ENCODE measurements at places on chromosomes 12 and 14. TPM values are rescaled to one million over a fixed set of nuclear protein-coding genes. Genes with fewer than 3 reads are reported as not detected.
A peak's percentile ranks its signal among the peaks of the same experiment; 100 is the strongest.

- DNase-seq, result no peak
- no peaks in the 10 kb centered on the region for H3K4me1 ChIP-seq
- H3K27me3 ChIP-seq, result no peaks in the 10 kb centered on the region
- no peaks in the 10 kb centered on the region for H3K36me3 ChIP-seq
- no peak overlapping the region for H3K4me3 ChIP-seq
Measured at GRCh38 chr14:65549429-65549828, 136.9 kb downstream of the FUT8 start.

DNA sequence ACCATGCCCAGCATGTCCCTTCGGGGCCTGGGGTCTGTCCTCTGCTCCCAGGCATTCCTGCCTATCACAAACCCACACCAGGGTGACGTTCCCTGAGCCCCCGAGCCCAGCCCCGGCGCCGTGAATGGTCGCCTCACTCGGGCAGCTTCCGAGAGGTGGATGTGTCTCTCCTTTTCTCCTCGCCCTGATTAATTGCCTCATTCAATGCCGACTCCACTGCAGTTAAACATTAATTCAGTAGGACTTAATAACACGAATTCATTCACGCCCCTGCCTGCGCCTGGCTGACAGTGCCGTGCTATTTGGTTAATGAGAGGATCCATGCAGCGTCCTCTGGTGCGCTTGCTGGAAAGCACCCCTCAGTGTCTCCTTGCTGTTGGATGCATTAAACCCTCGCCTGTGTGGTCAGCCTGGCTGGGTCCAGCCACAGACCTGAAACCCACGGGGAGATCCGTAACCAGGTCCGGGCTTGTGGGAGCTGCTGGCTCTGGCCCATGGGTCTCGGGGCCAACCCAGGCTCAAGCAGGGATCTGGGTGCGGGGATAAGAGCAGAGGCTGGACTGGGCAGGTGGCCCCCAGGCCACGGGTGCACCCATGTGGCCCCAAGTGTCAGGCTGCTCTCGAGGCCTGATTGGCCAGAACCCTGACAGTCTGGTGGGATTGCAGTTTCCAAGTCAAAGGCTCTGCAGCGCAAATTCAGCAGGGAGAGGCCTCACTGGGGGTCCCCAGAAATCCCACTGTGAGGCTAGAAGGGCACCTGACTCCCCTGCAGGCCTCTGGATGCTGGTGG lies 55.4 kb downstream of the FBRSL1 start:
- H3K36me3 ChIP-seq, result no peaks in the 10 kb centered on the region
- H3K27ac ChIP-seq, result no peak overlapping the region
- H3K27me3 ChIP-seq, result no peaks in the 10 kb centered on the region
- H3K4me3 ChIP-seq, result no peak overlapping the region

- no peak overlapping the region for H3K4me3 ChIP-seq
- H3K4me1 ChIP-seq, result peaks cover 5% of the 10 kb centered on the region
Measured at GRCh38 chr12:110444455-110444854, 5.7 kb downstream of the ARPC3 start.

GRCh38 chr12:2796187-2796666 lies 1.5 kb downstream of the FKBP4 start:
- H3K4me3 ChIP-seq, result peak overlapping the region; percentile 87
- no peaks in the 10 kb centered on the region for H3K36me3 ChIP-seq
- H3K27ac ChIP-seq, result peak overlapping the region; percentile 94
- no peak for DNase-seq
- no peaks in the 10 kb centered on the region for H3K4me1 ChIP-seq

- H3K4me3 ChIP-seq, result no peak overlapping the region
- H3K4me1 ChIP-seq, result no peaks in the 10 kb centered on the region
- H3K27ac ChIP-seq, result no peak overlapping the region
Measured at GRCh38 chr14:102902086-102902485, 20.4 kb upstream of the AMN start.

- H3K27ac ChIP-seq, result peak overlapping the region; percentile 97
- H3K36me3 ChIP-seq, result no peaks in the 10 kb centered on the region
- H3K4me3 ChIP-seq, result no peak overlapping the region
- no peaks in the 10 kb centered on the region for H3K27me3 ChIP-seq
- peaks cover 4% of the 10 kb centered on the region for H3K4me1 ChIP-seq
Measured at GRCh38 chr12:2013527-2014223, 9.4 kb upstream of the DCP1B start.

DNA sequence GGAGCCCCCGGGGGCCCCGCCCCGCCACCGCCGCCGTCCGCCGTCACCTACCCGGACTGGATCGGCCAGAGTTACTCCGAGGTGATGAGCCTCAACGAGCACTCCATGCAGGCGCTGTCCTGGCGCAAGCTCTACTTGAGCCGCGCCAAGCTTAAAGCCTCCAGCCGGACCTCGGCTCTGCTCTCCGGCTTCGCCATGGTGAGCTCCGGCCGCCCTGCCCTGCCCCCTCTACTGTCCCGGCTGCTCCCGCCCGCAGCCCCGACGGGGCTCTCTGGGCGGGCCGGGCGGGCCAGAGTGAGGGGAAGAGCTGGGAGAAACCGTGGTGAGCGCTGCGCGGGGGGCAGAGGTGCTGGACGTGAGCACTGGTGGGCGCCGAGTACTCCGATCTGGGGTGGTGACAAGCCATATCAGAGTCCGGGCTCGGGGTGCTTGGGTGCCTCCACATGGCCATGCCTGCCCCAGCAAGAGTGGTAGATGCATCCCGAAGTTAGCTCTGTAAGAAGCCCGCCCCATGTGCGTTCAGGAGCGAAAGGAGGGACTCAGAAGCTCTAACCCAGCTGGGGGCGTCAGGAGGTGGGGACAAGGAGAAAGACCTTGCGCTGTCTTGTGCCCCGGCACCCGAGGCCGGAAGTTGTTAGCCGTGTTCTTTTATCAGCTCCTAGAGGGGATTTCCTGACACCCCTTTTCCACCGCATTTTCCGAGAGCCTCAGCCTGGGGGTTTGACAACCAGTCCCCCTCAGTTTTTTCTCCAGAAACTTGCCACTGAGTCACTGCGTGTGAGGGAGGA lies 717 bp downstream of the ORAI1 start:
- peak; percentile 43 for DNase-seq
- H3K36me3 ChIP-seq, result no peaks in the 10 kb centered on the region
- H3K4me1 ChIP-seq, result no peaks in the 10 kb centered on the region
- peak overlapping the region; percentile 79 for H3K4me3 ChIP-seq
- H3K27ac ChIP-seq, result peak overlapping the region; percentile 91

- H3K27ac ChIP-seq, result no peak overlapping the region
- no peaks in the 10 kb centered on the region for H3K27me3 ChIP-seq
- H3K4me3 ChIP-seq, result no peak overlapping the region
- no peak for DNase-seq
- H3K4me1 ChIP-seq, result no peaks in the 10 kb centered on the region
Measured at GRCh38 chr12:49651855-49652254, 28.5 kb downstream of the PRPF40B start.

The PCED1B gene
- 9.5 TPM for total RNA-seq

The HOXC5 gene
- 10.2 TPM for total RNA-seq

The ANKRD33 gene
- total RNA-seq, result 0.27 TPM

The STON2 gene
- 3.3 TPM for total RNA-seq

All from uterus (tissue), 4 donors.